ENCODE measurements at places on chromosomes 3 and 15. TPM values are rescaled to one million over a fixed set of nuclear protein-coding genes. Genes with fewer than 3 reads are reported as not detected.

Gene SCAANT1
- total RNA-seq: not detected

DNA sequence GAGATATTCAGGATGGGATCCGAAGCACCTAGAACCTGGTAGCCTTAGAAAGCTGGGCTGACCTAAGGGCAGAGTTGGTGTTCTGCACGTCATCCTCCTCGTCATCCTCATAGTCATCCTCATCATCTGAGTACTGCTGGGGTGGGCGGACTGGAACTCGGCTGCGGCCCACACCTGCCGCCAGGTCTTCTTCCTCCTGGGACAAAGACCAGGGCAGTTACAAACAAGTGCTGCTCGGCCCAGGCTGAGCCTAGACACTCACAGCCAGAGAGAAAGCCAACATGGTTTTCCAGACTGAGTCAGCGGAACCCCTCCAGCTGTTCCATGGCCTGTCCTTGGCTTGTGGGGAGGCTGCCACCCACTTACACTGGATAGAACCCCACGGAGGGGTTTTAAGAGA is 40.5 kb downstream of the SEMA3G start:
- H3K27ac ChIP-seq: no peak overlapping the region
- no peaks in the 10 kb centered on the region for H3K27me3 ChIP-seq
- no peak overlapping the region for H3K4me3 ChIP-seq
- DNase-seq: no peak
- H3K4me1 ChIP-seq: peaks cover 27% of the 10 kb centered on the region

- H3K36me3 ChIP-seq: no peaks in the 10 kb centered on the region
- H3K4me3 ChIP-seq: no peak overlapping the region
- DNase-seq: no peak
- peaks cover 5% of the 10 kb centered on the region for H3K4me1 ChIP-seq
Measured at GRCh38 chr3:50147861-50148260, 7.3 kb upstream of the SEMA3F start.

DNA sequence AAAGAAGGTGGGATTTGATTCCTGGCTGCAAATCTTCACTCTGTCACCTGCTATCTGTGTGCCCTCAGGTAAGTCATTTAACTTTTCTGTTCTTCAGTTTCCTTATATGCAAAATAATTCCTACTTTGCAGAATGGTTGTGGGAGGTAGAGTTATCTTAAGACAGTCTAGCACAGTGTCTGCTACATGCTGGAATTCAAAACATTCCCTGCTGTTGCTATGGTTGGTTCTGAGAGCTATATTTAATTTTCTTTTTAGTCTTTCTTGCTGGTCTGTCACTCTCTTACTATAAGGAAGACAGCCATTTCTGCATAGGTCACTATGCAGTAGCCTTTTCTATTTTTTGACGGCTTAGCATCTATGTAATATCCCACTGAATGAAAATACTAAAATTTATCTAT is 4.0 kb upstream of the ADPGK start:
- no peak for DNase-seq
- no peaks in the 10 kb centered on the region for H3K36me3 ChIP-seq
- H3K27me3 ChIP-seq: no peaks in the 10 kb centered on the region
- H3K27ac ChIP-seq: no peak overlapping the region
- H3K4me1 ChIP-seq: peaks cover 4% of the 10 kb centered on the region
- H3K4me3 ChIP-seq: no peak overlapping the region

DNA sequence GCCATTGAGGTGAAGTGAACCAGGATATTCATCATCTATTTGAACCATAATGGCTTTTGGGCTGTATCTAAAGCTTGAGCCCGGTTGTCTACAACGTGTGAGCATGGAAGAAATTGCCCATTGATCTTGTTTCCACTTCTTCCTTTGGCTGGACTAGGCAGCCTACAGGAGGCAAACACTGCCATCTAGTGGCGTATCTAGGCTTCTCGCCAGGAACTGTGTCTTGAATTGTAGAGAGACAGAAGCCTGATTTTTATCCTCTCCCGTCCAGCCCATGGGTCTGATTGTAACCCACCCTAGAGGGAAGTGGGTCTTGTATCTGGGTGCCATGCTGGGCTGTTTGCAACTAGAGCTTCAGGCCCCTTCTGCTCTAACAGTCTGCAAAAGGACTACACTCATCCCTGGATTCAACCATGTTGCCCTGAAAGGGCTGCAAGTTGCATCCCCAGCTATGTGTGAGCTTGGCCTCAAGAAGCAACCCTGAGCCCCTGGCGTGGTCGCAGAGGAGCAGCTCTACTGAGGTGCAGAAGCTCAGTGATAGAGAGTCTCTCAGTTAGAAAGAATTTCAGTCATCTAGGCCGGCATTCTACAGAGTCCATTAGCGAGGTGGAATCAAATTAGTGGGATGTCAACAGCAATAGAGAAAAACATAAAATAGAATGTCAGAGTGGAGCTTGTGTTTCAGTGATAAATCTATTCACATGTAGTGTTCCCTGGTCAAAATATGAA is 170.2 kb upstream of the UMPS start:
- H3K4me1 ChIP-seq: no peaks in the 10 kb centered on the region
- no peak overlapping the region for H3K4me3 ChIP-seq
- DNase-seq: peak; percentile 65
- no peaks in the 10 kb centered on the region for H3K27me3 ChIP-seq

- no peak overlapping the region for H3K4me3 ChIP-seq
- H3K36me3 ChIP-seq: peaks cover under 1% of the 10 kb centered on the region
- no peak overlapping the region for H3K27ac ChIP-seq
- H3K4me1 ChIP-seq: peaks cover 15% of the 10 kb centered on the region
- DNase-seq: no peak
- no peaks in the 10 kb centered on the region for H3K27me3 ChIP-seq
Measured at GRCh38 chr15:90820481-90820880, 47.9 kb upstream of the FURIN start.

- no peaks in the 10 kb centered on the region for H3K27me3 ChIP-seq
- no peaks in the 10 kb centered on the region for H3K36me3 ChIP-seq
- H3K4me1 ChIP-seq: no peaks in the 10 kb centered on the region
- DNase-seq: no peak
- H3K27ac ChIP-seq: no peak overlapping the region
Measured at GRCh38 chr3:134667406-134667805, 16.6 kb upstream of the KY start.

- no peak for DNase-seq
- no peak overlapping the region for H3K4me3 ChIP-seq
- no peak overlapping the region for H3K27ac ChIP-seq
Measured at GRCh38 chr15:74531144-74531811, 9.7 kb upstream of the ARID3B start.

GRCh38 chr15:85457392-85457968 is 77.1 kb downstream of the AKAP13 start:
- no peaks in the 10 kb centered on the region for H3K4me1 ChIP-seq
- no peak overlapping the region for H3K4me3 ChIP-seq
- H3K27me3 ChIP-seq: no peaks in the 10 kb centered on the region
- H3K27ac ChIP-seq: no peak overlapping the region
- no peaks in the 10 kb centered on the region for H3K36me3 ChIP-seq
- no peak for DNase-seq

GRCh38 chr3:5344707-5345106 is 157.2 kb downstream of the EDEM1 start:
- H3K36me3 ChIP-seq: no peaks in the 10 kb centered on the region
- H3K27ac ChIP-seq: no peak overlapping the region
- H3K27me3 ChIP-seq: peaks cover 5% of the 10 kb centered on the region
- H3K4me3 ChIP-seq: no peak overlapping the region
- DNase-seq: no peak

Data from K562 (cell line).